Upper lobe of right lung (tissue), 1 donor: ENCODE measurements at places on chromosomes 4 and X. TPM values are rescaled to one million over a fixed set of nuclear protein-coding genes. Genes with fewer than 3 reads are reported as not detected.

MAGEA12 gene
- not detected for total RNA-seq

PNMA5 gene
- not detected for total RNA-seq

HPGD gene
- 77.2 TPM for total RNA-seq

NLGN3 gene
- total RNA-seq: 0.69 TPM

RBM46 gene
- not detected for total RNA-seq

BST1 gene
- 11.0 TPM for total RNA-seq

TLR3 gene
- total RNA-seq: 28.5 TPM

- H3K4me1 ChIP-seq: no peaks in the 10 kb centered on the region
- no peaks in the 10 kb centered on the region for H3K27me3 ChIP-seq
- H3K36me3 ChIP-seq: no peaks in the 10 kb centered on the region
- no peak for DNase-seq
Observed at GRCh38 chrX:155169881-155170280, 46.4 kb upstream of the VBP1 start.

DNA sequence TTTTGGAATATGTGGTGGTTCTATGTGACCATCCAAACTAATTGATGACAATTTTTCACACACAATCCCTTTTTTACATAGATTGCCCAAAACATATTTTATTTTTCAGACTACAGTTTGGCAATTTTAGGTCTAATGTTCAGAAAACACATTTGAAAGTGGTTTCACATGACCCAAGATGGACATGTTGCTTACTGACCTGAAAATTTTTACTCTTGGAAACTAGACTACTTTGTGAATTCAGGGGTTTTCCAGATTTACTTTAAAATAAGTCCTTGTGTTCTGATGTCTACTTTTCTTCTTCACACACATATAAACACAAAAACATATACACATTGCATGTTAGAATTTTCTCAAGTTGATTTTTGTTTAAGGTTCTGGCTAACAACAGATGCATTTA lies 79.5 kb downstream of the HMGB2 start:
- H3K27ac ChIP-seq: no peak overlapping the region
- H3K4me3 ChIP-seq: no peak overlapping the region
- no peaks in the 10 kb centered on the region for H3K36me3 ChIP-seq
- H3K27me3 ChIP-seq: no peaks in the 10 kb centered on the region
- no peak for DNase-seq

DNA sequence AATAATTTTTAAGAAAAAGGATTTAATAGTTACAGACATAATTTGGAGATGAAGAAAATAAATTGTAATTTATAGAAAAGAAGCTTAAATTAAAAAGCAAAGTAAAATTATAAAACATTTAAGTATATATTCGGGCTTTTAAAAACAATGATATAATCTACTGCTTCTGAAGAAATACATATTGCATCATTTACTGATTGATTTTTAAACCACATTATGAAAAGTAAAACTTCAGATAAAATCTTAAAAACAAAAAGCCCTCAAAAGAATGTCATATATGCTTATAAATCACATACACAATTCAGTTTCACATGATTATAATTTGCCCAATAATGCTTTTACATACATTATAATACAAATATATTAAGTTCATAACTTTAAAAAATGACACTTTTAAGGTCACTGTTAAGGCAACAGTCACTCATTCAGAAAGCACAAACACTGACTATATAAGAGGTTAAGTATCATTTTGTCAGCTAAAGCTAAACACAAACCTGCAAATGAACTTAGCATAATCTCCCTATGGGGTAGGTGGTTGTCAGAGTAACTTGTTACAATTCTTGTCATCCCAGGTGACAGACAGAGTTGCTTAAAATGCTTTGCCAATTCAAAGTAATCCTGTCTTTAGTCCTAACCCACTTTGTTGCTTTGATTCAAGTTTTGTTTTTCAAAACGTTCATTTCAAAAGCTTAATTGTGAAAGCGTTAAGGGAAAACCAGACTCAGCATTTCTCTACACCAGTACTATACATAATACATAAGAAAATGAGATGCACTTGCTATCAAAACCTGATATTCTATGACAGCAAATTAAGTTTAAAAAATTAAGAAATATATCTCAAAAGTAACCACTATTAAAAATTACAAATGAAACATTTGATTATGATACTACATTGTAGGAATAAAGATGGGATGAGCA lies 90.6 kb upstream of the MAB21L2 start:
- no peaks in the 10 kb centered on the region for H3K36me3 ChIP-seq
- no peak overlapping the region for H3K27ac ChIP-seq
- no peaks in the 10 kb centered on the region for H3K4me1 ChIP-seq
- H3K27me3 ChIP-seq: no peaks in the 10 kb centered on the region
- no peak overlapping the region for H3K4me3 ChIP-seq

GRCh38 chr4:157291071-157291470 lies 70.5 kb downstream of the GRIA2 start:
- no peak overlapping the region for H3K27ac ChIP-seq
- no peaks in the 10 kb centered on the region for H3K27me3 ChIP-seq
- DNase-seq: no peak
- no peaks in the 10 kb centered on the region for H3K36me3 ChIP-seq
- H3K4me1 ChIP-seq: no peaks in the 10 kb centered on the region
- H3K4me3 ChIP-seq: no peak overlapping the region

DNA sequence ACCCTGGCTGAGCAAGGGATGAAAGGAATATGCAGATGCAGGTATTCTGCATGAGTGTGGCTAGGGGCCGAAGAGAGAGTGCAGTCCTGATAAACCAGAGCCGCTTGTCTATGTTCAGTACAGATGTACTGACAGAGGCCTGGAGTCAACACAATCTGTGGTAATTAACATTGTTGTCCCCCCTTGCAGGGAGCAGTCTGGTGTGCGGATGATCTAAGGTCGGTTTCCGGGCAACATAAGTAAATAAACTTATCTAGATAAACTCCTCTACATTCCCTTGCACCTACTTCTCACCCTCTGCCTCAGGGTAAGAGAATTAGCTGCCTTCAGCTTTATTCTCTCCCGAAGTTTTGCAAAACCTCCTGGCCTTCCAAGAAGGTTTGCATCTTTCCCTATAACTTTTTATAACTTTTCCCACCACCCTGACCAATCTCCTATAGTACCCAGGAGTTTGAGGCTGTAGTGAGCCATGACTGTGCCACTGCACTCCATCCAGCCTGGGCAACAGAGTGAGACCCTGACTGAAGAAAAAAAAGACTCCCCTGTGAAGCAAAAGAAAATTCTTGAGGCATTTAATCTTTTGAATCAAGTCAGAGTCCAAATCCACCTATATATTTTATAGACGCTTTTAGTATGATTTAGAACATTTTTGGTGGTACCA lies 26.6 kb downstream of the SNX25 start:
- no peaks in the 10 kb centered on the region for H3K27me3 ChIP-seq
- H3K36me3 ChIP-seq: no peaks in the 10 kb centered on the region
- H3K27ac ChIP-seq: no peak overlapping the region

- H3K4me1 ChIP-seq: no peaks in the 10 kb centered on the region
- H3K36me3 ChIP-seq: no peaks in the 10 kb centered on the region
- no peak overlapping the region for H3K4me3 ChIP-seq
- H3K27ac ChIP-seq: no peak overlapping the region
- H3K27me3 ChIP-seq: no peaks in the 10 kb centered on the region
Observed at GRCh38 chr4:88247148-88247547, 37.2 kb downstream of the PPM1K start.

DNA sequence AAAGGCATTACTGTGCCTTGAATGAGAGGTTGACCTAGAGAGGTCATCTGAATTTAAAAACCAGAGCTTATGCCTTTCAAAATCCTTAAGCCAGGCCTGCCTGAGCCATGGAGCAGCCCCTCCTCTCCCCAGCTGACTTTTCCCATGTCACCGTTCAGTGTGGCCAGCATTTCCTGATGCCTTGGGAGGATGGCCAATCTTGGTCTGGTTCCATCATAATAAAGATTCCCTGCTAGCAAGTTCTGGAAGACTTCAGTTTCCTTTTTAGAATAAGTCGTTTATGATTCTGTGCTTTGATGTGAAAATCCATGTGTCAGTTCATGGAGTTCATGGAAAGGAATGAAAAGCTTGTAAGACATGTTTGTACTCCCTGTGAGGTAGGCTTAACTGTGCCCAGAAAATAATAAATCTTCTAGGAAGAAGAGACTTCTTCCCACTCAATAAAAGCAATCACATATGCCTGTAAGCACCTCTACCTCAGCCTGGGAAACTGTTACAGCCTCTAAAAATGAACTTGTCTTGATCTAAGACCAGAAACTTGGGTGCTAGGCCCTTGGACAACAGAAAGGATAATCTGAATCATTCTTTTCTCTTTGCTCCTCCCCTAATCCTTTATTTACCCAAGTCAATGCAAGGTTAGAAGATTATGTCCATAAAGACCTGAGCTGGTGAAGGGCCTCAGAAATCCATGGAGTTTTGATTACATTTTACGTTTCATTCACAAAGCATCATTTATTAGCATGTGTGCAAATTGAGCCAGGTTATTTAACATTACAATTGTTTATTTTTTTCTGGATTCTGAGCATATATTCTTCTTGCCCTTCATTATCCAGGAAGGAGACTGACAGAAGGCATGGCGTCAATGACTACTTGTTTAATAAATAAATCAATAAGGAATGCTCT lies 84.0 kb upstream of the TBC1D9 start:
- no peaks in the 10 kb centered on the region for H3K27me3 ChIP-seq
- H3K4me3 ChIP-seq: no peak overlapping the region
- DNase-seq: no peak
- H3K27ac ChIP-seq: no peak overlapping the region
- H3K36me3 ChIP-seq: no peaks in the 10 kb centered on the region

GRCh38 chr4:80576796-80577195 lies 241.3 kb downstream of the CFAP299 start:
- no peaks in the 10 kb centered on the region for H3K27me3 ChIP-seq
- no peak overlapping the region for H3K4me3 ChIP-seq
- no peaks in the 10 kb centered on the region for H3K4me1 ChIP-seq

DNA sequence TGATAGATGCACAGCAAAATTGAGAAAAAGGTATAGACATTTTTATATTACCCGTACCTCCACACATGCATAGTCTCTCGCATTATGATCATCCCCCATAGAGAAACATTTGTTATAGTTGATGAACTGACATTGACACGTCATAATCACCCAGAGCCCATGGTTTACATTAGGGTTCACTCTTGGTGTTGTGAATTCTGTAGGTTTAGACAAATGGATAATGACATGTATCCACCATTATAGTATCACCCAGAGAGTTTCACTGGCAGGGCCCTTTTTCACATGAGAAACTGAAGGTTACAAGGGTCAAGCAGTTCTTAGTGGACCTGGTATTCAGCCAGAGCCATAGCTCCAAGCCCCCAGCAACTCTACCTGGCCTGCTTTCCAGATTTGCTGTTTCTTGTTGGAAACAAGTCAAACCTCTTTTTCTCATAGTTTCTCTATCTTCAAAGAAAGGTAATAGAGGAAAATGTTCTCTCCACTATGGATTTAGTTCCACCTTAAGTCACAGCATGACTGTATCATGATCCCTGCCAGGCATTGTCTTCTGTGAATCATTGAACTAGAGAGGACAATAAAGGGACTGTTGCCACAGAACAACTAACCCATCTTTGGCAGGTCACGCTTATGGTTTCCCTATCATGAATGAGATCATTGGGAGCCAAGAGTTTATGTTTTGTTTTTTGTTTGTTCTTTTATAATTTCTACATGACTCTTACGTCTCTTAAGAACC lies 64.0 kb downstream of the HHIP start:
- H3K36me3 ChIP-seq: peaks cover 5% of the 10 kb centered on the region
- H3K27ac ChIP-seq: no peak overlapping the region
- H3K4me3 ChIP-seq: no peak overlapping the region
- no peaks in the 10 kb centered on the region for H3K27me3 ChIP-seq
- no peak for DNase-seq

DNA sequence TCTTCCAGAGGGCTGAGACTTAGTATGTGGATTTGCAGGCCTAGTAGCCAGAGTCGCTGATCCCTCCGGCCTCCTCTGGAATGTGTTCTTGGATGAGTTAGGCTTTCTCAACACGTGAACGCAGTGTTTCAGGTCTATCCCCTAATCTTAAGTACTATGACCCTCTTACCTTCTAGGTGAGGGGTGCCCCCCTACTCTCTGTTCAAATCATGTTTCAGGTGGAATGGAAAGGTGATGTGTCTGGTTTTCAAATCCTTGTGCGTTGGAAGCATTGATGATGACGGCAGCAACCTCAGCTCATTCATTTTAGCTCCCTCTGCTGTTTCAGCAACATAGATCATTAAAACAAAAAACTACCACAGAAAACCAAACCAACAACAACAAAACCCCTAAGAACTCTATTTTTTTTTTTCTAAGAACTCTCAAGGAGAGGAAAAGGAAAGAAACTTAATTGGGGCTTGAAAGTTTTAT lies 56.4 kb downstream of the RWDD4 start:
- no peak overlapping the region for H3K4me3 ChIP-seq
- no peaks in the 10 kb centered on the region for H3K4me1 ChIP-seq
- DNase-seq: no peak
- no peak overlapping the region for H3K27ac ChIP-seq

GRCh38 chr4:123484291-123484926 lies 87.8 kb downstream of the SPRY1 start:
- peaks cover 5% of the 10 kb centered on the region for H3K4me1 ChIP-seq
- H3K27me3 ChIP-seq: no peaks in the 10 kb centered on the region
- no peak overlapping the region for H3K4me3 ChIP-seq

DNA sequence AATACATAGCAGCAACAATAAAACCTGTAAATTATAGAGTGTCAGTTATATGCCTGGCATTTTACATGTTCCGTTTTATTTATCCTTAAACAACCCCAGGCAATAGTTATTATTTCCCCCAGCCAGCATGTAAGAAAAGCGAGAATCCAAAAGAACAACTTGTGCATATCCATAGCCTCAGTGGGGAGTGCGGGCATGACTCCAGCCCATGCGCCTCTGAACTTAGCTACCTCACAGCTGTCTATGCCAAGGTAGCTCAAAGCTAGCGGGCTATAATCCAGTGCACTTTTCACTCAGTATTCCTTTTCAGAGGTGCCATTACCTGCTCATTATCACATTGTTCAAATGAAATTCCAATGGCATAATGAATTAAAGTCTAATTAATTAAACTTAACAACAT lies 257.3 kb upstream of the EDNRA start:
- no peak overlapping the region for H3K27ac ChIP-seq
- H3K36me3 ChIP-seq: no peaks in the 10 kb centered on the region
- no peaks in the 10 kb centered on the region for H3K27me3 ChIP-seq
- DNase-seq: no peak

- no peak for DNase-seq
- no peaks in the 10 kb centered on the region for H3K4me1 ChIP-seq
- no peaks in the 10 kb centered on the region for H3K36me3 ChIP-seq
- no peaks in the 10 kb centered on the region for H3K27me3 ChIP-seq
Observed at GRCh38 chr4:56206258-56206657, 181.0 kb downstream of the AASDH start.

DNA sequence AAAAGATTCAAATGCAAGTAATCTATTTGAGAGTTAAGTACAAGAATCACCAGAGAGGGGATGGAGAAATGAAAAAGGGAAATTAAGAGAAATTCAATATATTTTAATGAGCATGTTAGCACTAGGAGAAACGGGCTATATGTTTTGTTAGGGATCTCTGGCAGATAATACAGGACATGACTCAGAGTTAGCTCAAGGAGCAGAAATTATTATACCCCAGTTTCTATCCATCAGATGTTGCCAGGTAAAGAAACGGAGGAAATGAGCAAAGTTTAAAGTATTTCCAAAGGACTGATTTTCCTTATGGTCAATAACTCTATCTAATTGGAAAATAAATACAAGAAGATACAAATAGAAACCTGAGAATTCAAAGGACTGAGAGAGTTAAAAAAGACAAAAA lies 867.6 kb downstream of the TRAM1L1 start:
- no peak for DNase-seq
- H3K27me3 ChIP-seq: no peaks in the 10 kb centered on the region
- no peaks in the 10 kb centered on the region for H3K4me1 ChIP-seq
- no peaks in the 10 kb centered on the region for H3K36me3 ChIP-seq
- no peak overlapping the region for H3K4me3 ChIP-seq
- no peak overlapping the region for H3K27ac ChIP-seq
